ENCODE measurements at places on chromosomes 12 and 14.

GRCh38 chr12:1384910-1385309, 209.5 kb downstream of the FBXL14 start:
- DNase-seq = no peak

DNA sequence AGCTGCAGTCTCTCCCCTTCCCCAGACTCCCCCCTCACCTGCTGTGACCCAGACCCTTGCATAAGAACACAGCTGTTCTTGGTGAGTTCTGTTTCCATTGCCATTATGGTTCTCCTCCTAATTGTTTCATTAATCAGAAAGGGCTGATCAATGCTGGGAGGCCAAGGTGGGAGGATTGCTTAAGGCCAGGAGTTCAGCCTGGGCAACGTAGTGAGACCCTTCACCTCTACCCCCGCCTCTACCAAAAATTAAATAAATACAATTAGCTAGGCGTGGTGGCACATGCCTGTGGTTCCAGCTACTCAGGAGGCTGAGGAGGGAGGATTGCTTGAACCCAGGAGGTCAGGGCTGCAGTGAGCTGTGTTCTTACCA, 17.2 kb upstream of the FAIM2 start:
- no peak for DNase-seq

DNA sequence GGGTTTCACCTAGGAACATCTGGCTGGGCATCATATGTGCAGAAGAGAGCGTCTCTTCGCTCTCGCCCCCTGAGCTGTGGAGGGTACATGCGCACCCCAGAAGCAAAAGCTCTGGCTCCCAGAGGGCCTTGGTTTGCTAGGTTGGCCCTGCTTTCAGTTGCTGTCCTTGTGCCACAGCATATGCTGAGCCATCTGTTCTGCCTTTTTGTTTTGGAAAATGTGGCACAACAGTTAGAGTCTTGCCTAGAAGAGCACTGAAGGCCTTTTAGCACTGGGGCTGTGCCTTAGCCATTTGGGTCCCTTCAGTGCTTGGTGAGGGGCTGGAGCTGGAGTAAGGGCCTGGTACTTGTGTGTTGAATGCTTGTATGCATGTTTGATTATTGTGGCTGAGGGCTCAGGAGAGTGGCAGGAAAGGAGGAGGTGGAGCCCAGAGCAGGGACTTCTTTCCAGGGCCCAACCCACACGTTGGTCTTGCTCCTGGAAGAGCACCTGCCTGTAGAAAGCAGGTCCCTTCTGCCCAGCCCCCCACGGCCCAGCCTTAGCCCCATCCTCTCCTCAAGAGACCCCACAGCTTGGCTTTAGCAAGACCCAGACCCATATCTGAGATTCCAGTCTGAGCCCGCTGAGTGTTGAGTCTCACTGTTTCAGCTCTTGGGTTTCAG, 113.7 kb downstream of the SLC25A47 start:
- DNase-seq = no peak

- no peak for DNase-seq
Measured at GRCh38 chr12:12806784-12807516, 6.2 kb upstream of the DDX47 start.

GRCh38 chr12:16307856-16308475, 30.5 kb upstream of the SLC15A5 start:
- no peak for DNase-seq

GRCh38 chr12:63990828-63991547, 146.5 kb downstream of the SRGAP1 start:
- no peak for DNase-seq

DNA sequence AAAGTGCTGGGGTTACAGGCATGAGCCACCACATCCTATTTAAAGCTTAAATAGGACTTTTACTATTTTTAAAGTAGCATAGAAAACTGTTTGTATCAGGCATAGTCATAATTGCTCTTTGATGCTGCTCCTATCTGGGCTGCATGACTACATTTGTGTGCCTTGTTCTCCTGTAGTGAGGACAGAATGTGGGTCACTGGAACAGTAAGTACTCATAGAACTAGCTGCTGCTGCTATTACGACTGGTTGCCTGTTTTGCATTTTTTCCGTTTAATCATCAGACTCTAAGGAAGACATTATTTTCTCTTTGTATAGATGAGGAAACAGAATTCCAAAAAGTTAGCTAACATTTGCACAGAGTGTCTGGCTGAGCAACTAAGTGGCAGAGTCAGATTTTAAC, 42.8 kb downstream of the ZC3H14 start:
- DNase-seq = no peak

GRCh38 chr12:15005064-15005463, 32.2 kb downstream of the PDE6H start:
- no peak for DNase-seq

- no peak for DNase-seq
Measured at GRCh38 chr12:57940052-57940914, 1.1 kb upstream of the ATP23 start.

DNA sequence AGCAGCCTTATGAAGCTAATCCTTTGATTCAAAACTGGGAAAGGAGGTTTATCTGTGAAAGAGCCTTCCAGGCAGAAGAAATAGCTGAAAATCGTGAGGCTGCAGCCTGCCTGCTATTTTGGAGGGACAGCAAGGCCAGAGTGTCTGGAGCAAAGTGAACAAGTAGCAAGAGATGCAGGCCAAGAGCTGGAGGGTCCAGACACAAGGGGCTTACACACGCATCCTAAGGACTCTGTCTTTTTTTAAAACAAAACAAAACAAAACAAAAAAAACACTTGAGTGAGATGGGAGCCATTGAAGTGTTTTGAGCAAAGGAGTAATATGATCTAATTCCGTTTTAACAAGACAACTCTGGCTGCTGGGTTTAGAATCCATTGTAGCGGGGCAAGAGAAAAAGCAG, 76.4 kb upstream of the BCAT1 start:
- DNase-seq = no peak

GRCh38 chr12:26273811-26274210, 78.4 kb downstream of the SSPN start:
- DNase-seq = no peak

DNA sequence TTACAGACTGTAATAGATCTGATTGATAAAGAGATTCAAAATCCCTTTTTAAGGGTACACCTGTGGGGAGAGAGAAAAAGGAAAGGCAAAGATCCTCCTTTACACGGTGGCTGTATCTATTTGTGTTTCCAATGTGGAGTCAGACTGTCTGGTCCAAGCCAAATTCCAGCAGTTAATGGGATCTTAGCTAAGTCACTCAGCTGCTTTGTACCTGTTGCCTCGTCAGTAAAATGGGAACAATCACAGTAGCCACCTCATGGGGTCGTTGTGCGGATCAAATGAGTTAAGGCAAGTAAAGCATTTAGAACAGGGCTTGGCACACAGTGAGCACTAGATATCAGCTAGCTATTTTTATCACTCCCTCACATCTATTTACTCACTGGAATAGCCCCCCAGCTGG, 46.9 kb downstream of the EFCAB11 start:
- DNase-seq = no peak

DNA sequence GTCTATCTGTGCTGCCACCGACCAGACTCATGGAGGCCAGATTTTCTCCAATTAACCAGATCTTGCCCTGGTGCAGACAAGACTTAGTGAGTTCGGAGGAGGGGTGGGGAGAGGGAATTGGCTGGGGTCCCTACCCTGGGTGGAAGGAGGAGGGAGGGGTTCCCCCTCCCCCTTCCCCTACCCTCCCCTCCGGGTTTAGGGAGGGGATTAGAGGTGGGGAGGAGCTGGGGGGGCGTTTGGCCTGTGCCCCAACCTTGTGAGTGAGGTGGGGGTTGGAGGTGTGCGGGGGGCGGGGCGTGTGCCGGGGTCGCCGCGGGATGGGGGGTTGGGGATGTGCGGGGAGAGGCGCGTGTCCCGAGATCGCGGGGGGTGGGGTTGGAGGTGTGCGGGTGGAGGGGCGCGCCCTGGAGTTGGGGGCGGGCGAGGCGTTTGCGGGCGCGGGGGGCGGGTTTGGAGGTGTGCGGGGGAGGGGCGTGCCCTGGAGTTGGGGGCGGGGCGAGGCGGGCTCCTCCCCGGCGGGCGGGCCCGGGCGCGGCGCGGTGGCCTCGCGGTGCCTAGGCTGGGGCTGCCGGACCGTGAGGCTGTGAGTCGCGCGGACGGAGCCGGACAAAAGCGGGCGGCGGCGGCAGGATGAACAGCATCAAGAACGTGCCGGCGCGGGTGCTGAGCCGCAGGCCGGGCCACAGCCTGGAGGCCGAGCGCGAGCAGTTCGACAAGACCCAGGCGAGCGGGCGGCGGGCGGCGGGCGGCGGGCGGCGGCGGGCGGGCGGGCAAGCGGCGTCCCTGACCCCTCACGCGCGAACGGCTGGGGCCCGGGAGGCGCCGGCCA, at the start of gene HIP1R:
Gene HIP1R, plus strand, starts transcription at position 537 of the 829 bp plus-strand sequence. Its CDS starts 94 bp downstream, at position 631.
- peak; percentile 50 for DNase-seq

- DNase-seq = no peak
Measured at GRCh38 chr12:49057888-49058287, 2.7 kb downstream of the KMT2D start.

- no peak for DNase-seq
Measured at GRCh38 chr12:94721173-94721572, 70.8 kb upstream of the TMCC3 start.

- DNase-seq = no peak
Measured at GRCh38 chr12:27276275-27276674, 32.2 kb downstream of the STK38L start.

- DNase-seq = no peak
Measured at GRCh38 chr12:82486524-82487235, 128.4 kb downstream of the METTL25 start.

GRCh38 chr14:90511795-90512328, 115.0 kb downstream of the CALM1 start:
- no peak for DNase-seq

All from stimulated activated CD8-positive, alpha-beta memory T cell treated with anti-CD3 and anti-CD28 coated beads, Interleukin-4, amount 100 ng/mL, for 24 hours (primary cell).